ENCODE measurements at places on chromosomes 3 and 15.

DNA sequence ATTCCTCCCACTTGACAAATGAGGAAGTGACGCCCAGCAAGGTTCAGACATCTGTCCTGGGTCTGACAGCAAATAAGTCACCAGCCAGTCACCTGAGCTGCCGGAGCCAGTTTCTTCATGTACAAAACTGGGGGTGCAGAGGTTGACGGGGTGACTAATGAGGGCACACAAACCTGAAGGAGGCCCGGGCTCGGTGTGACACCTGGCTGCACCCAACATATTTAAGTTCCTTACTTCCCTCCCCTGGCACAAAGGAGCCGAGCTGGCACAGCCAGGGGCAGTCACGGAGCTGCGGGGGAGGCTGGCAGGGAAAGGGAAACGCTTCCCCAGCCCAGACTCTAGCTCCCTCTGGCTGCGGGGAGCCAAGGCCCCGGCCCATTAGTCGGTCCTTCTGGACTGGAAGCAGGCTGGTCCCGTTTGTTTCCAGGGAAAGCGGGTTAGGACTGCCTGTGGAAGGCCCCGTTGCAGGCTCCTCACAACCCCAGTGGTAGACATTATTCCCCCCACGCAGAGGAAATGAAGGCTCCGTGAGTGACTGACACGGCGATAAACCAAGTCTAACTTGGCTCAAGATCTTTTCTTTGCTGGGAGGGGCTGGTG, 2.3 kb downstream of the FBXL22 start:
- no peak for DNase-seq

- DNase-seq: no peak
These were observed 610 bp downstream of the LIPC start for GRCh38 chr15:58432401-58432800.

DNA sequence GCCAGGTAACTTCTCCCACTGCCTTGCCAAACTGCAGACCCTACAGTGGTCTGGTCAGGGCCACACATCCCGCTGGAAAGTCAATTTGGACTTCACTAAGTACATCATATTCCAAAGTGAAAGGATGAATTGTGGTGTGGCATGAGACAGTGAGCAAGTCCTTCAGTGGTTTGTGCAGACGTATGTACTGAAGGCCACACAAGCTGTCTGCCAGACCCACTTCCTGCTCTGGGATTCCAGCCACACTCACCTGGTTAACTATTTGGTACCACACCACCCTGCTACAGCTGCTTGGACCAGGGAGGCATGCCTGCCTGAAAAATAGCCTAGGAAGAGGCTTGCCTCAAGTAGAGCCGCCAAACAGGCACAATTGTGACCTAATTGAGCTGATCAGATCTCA, 94.1 kb upstream of the STRIT1 start:
- DNase-seq: no peak

DNA sequence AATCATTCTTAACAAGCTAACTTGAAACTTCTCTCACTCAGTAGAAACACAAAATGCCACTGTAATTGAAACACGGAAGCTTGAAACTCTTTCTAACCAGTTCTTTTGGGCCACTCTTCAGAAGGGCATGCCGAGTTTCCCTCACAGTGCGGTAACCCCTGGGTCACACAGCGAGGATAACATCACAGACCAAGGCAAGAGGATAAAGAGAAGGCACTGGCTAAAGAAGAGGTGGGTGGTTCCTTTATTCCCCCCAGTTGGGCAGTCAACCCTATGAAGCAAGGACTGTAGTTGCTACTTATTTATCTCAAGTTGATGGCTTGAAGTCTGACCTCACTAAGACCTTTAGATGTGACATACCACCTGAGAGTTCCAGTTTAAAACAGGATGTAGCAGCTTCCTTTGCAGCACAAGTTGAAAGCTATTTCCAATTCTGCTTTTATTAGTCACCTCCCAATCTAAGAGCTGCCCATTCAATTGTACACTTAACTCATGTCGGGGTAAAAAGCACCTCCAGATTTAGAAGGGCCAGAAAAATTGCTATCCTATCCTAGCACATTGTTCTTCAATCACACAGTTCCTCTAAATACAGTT, 272.4 kb downstream of the TIGIT start:
- DNase-seq: no peak

DNA sequence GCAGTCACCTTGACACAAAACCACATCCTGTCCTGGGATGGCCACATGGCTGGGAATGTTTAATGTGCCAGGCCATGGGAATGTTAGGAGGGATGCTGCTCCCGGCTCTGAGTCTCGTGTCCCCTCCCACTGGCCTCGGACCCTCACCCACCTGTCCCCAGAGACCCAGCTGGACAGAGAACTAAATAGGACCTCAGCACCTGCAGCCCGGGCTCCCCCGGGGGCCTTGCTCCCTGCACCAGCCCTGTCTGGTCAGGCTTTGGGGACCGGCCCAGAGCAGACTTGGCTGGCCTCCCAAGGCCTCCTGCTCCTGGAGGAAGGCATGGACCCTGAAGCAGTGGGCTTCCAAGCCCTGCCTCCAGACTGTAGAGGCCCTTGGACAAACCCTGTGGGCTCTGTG, 100.0 kb upstream of the IQSEC1 start:
- DNase-seq: no peak

DNA sequence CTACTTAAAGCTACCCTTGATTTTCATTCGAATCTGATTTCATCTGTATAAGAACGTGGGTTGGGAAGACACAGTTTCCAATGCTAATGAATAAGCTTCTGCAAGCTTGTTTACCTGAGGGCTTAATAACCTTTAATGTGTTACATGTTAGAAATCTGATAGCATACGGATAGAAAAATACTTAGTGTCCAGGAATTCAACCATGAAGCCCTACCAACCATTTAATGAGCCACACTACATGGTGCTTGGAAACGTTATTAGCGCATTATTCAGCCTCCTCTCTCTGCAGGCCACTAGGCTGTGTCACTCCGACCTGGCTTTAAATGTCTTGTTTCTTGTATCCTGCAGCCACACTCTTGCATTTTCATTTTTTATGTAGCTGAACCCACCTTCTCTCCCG, 1.6 kb downstream of the FAM81A start:
- DNase-seq: no peak

- no peak for DNase-seq
These were observed 30.1 kb downstream of the BOC start for GRCh38 chr3:113241292-113242095.

DNA sequence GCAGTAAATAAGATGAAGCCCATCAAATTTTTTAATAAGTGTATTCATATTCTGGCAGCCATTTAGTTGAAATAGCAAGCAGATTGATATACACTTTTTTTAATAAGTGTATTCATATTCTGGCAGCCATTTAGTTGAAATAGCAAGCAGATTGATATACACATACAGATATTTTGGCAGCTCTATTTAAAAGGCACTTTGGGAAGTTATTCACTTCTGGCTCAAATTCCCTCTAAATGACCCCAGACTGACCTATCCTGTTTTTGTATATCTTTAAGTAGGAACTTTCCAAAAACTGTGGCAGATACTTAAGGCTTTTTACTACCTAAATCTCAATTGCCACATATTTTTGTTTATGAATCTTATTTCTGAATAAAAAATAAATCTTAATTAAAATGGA, 122.3 kb downstream of the PLD1 start:
- no peak for DNase-seq

- no peak for DNase-seq
These were observed 442.0 kb downstream of the MAGI1 start for GRCh38 chr3:65596571-65597225.

DNA sequence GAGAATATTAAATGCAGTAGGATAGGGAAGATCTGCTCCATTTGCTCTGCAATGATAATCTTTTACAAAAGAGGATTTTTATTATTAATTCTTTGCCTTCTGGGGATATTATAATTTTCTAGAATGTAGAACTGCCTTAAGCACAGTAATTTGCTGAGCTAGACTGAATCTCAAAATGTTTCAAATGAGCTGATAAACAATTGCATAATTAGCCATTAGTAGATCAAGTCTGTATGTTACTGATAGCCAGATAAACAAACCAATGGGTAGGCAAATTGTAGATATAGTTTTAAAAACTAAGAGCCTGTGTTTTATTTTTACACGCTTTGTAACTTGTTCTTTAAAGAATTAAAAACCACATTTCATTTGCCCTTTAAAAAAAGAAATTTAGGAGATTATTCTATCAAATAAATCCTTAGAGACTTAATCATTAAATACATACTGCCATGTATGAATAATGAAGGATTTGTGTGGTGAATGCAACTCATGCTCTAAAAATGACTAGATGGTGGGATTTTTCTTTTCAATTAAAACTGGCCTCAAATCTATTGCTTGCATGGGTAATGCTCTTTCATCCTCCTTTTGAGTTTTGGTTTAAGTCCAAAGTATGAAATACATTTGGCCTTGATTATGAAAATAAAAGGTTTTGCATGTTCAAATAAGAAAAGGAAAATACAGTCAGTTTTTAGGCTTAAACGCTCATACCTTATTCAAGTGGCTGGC, 32.6 kb upstream of the NANOGP8 start:
- peak; percentile 2 for DNase-seq

DNA sequence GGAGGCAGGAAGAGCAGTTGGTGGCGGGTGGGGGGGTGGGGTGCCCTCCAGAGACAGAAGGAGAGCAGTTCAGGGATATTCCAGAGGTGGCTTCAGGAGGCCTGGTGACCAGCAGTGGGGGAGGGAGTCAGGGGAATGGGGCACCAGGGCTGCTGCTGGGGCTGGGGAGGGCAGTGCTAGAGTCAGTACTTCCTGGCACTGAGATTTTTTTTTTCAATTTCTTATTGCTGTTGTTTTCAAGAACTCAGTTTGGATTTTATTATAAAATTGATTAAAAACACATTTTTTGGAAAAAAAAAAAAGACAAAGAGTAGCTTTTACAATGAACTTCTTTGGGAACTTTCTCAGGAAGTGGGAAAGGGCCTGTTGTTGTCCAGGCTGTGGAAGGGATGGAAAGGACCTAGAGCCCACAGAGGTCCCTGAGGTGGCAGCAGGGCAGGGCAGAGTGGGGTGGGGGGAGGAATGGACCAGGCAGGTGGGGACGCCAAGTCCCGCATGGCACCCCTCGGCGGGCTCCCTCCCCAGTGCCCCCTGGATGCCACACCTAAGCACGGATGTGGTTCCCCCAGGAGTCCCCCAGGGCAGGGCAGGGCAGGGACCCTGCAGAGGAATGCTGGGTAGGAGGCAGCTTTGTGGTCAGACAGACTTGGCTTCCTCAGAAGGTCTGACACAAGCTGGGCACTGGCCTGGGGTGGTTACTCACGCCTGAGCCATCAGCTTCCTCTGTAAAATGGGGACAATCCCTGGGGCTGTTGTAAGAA, 8.5 kb upstream of the ANPEP start:
- DNase-seq: no peak

DNA sequence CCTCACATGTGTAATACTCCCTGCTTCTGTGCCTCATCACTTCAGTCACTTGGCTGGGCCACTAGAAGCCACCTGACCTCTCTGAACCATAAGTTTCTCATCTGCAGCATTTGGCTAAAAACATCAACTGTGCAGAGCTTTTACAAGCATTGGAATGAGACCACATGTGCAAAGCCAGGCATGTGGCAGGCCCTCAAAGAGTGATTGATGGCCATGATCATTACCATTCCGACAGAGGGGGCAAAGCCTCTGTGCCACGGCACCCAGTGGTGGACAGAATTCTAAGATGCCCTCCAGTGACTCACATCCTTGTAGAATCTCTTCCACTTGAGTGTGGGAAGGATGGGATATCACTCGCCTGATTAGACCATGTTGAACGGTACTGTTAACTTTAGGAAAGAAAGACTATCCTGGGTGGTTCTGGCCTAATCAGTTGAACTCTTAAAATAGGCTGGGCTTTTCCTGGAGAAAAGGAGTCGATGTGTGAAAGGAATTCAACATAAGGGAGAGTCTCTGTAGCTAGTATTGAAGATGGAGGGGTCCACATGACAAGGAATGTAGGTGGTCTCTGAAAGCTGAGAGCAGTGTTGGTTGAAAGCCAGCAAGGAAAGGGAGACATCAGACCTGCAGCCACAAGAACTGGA, 13.5 kb downstream of the CDCP1 start:
- DNase-seq: no peak

DNA sequence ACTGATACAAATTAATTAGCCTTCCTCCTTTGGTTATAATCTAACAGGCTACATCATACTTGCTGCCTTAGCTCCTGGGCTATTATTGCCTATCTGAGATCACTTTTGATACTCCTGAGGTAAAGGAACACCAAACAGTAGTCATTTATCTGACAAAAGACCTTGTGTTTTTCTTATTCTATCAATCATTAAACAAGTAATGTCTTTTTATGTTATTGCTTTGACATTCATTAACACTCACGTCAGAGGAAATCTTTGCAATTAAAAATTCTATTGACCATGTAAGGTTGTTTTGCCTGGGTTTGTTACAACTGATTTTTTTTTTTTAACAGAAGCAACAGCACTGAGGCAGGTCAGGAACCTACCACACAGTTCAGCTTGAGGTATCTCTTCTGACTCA, 366.3 kb downstream of the MECOM start:
- DNase-seq: no peak
